ENCODE measurements at places on chromosomes 4 and X.

DNA sequence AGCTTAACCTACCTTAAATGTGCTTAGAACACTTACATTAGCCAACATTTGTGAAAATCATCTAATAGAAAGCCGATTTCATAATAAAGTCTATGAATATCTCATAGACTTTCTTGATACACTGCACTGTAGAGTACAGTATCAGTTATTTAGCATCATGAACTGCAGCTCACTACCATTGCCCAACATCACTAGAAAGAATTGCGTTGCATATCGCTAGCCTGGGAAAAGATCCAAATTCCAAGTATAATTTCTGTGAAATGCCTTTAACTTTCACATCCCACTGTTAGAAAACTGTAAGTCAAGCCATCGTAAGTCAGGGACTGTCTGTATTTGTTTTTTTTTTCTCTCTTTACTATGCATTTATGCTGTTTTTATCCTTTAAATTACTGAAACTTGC, 918.6 kb upstream of the PABPC4L start:
- peak; percentile 63 for DNase-seq

DNA sequence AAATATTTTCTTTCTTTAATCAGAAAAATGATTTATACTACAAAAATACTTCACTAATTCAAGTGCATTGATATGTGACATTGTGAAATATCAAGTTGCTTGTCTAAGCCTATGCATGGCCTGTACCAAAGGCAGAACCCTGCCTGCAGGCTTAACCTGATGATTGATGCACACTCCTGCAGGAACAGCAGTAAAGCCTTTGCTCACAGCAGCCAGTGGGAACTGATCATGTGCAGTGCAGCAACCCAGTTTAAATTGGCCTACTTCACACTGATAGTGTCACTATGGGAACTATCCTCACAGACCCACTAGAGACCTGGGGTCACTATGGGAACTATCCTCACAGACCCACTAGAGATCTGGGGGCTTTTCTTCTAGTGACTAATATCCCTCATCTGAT, 603.8 kb downstream of the RAPGEF2 start:
- no peak for DNase-seq

GRCh38 chr4:110787707-110788106, 164.8 kb upstream of the PITX2 start:
- DNase-seq: no peak

GRCh38 chrX:22396408-22396807, 123.7 kb downstream of the CBLL2 start:
- no peak for DNase-seq

DNA sequence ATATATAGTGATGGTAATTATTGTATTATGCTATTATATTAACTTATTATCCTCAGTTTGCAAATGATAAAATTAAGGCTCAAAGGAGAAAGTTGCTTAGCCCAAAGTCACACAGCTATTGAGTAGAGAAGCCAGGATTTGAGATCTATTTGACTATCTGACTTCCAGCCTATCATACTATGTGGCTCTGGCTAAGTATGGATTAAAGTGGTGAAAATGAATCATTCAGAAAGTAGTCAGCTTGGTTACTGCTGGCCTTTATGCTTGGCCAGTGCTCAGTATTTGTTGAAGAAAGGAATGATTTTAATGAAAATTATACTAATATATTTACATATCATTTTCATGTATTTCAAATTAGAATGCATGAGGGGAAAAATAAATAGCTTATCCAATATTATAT, 219.8 kb downstream of the SHROOM3 start:
- no peak for DNase-seq

DNA sequence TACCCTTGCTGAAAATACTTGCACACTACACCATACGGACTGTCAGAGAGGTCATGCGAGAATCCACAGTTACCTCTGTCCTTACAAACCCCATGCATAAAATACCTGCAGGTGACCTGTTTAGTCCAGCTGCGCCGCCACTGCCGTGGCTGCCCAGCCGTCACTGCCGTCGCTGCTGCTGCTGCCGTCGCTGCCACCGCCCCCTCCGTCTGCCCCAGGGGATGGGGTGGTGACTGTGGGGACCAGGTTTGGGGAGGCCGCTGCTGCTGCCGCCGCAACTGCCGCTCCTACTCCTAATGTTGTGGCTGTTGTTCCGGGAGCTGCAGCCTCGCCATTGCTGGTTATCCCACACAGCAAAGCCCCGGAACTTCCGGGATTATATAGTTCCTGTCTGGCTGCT, 141.8 kb upstream of the ZCCHC13 start:
- DNase-seq: no peak

GRCh38 chr4:93688978-93689377, 139.6 kb upstream of the ATOH1 start:
- no peak for DNase-seq

DNA sequence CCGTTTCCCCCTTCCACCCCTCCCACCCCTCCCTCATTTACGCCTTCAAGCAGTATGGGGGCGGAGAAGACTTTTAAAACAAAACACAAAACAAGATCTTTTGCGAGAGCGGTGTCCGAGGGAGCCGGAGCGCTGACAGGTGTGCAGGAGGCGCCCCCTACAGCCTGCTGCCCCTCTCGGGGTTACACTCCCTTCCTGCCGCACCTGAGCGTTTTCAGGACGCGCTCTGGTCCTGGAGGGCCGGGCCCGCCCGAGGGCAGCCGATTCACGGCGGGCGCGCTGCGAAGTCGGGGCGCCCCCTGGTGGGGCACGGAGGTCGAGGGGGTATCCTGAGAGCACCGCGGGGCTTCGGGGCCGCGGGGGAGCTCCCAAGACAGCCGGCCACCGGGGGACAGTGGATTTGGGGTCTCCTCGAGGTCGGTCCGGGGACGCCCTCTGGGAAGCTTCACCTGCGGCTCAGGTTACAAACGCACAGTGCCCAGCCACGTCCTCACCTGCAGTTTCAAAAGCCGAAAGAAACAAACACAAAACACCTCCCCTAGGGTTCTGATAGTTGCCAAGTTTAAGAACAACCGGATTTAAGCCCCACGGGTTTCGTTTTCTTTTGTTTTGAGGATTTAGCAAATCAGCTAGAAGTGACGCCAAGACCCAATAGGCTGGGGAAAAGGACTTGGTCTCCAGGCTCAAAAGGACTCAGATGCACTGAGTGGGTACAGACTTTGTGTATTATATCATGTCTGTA, 8.0 kb upstream of the NEUROG2 start:
- DNase-seq: no peak

DNA sequence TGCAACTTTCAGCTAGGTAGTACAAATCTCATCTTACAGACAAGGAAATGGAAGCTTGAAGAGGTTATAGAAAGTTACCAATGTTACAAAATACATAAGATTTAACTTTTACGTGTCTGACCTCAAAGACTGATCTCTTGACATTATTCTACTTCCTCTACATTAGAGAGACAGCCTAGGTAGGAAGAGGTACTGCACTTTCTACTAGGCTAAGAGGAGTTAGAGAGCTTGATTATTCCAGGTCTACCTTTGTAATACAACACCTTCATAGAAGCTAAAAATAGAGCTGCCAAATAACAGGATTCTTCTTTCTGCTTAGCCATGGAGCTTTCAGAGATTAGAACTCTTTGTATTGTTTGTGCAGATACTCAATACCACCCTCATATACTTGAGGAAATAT, 147.6 kb upstream of the NPY2R start:
- no peak for DNase-seq

DNA sequence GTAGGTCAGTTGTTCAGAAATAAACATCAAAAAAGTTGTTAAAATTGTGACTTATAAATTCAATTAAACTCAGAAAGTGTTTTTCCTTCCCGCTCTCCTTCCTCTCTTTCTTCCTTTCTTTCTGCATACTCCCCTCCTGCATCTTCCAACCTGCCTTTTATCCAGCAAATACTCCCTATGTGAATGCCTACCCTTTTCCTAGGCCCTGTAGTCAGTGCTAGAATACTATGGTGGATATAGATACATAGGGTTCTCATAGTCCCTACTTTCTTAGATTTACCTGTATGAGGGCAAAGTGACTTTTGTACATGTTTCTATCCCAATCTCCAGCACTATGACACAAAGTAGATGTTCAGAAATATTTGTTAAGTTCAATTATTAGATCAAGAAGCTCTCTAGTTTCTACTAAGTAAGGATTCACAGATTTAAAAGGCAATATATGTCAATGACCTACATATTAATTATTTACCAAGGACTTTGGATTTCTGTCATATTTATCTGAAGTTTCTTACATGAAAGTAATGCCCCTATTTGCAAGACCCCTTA, 732 bp downstream of the SULT1E1 start:
- DNase-seq: no peak

GRCh38 chr4:94827481-94828110, 69.8 kb downstream of the BMPR1B start:
- peak; percentile 55 for DNase-seq

DNA sequence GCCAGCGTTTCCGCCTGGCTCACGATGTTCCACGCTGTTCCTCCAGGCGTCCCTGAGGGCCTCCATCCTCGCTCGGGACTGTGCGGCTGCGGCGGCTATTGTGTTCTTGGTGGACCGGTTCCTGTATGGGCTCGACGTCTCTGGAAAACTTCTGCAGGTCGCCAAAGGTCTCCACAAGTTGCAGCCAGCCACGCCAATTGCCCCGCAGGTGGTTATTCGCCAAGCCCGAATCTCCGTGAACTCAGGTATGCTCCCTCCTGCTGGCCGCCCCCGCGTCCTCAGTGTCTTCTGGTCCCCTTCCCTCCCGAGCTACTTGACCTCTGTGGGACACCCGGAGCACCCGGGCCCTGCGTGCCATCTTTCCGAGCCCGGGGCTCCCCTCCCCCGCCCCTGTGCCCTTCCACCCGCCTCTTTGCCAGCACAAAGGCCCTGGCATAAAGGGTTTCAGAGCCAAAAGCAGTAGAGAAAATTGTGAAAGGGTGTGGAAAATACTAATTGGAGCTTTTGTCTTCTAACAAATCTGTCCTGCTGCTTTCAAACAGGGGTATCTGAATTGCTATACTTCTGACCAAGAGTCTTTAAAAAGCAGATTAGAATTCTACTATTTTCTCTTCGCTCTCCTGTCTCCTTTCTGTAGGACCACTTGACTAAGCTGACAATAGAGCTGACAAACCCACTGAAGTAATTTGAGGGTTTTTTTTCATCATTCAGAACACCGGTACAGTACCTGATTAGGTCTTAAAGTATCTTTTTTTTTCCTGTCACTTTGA, 104.0 kb downstream of the NEUROG2 start:
- DNase-seq: no peak

- DNase-seq: no peak
These were observed 33.3 kb upstream of the FGFR3 start for GRCh38 chr4:1759818-1760223.

DNA sequence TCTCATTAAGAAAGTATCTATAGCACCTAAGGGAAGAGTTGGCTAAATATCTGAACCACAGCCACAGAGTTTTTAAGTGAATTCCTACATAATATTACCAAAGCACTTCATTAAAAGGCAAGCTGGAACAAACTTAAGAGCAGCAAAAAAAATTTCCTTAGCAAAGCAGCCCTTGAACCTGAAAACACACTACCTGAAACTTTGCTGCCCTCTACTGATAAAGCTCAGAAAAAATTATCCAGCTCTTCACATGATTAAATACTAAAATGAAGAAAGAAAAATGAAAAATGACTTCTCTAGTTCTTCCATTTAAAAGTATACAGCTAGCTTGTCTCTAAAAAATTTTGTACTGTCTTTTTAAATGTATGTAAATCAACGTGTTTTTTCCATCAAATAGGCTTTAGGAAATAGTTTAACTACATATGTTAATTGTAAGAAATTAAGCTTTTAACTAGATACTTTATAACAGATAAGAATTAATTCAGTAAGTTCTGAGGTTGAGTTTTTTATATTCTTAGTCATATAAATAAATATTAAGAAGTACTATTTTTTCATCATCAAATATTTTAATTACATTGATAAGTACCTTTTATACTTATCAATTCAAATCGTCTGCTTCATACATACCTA, 156.1 kb downstream of the STPG2 start:
- DNase-seq: peak; percentile 8

- DNase-seq: peak; percentile 39
These were observed 16.8 kb downstream of the FGFR3 start for GRCh38 chr4:1809754-1810502.

- DNase-seq: no peak
These were observed 52.1 kb downstream of the ING2 start for GRCh38 chr4:183556947-183557346.

GRCh38 chr4:142497606-142498005, 348.5 kb downstream of the INPP4B start:
- no peak for DNase-seq

DNA sequence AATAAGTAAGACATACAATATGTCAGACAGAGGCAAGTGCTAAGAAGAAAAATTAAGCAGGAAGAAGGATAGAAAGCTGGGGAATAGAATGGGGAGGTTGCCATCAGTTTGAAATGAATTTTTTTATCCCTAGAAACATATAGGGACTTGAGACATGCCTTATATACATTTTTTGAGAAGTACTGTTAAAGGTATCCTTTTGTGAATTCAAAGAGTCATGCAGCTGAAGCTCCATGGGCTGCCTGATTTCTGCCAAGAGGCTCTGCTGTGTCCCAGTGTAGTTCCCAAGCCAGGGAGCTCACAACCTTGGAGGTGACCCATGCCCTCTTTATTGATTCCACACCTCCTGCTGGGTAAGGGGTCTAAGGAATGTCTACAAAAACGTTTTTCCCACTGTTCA, 564.6 kb upstream of the DIPK2B start:
- no peak for DNase-seq

DNA sequence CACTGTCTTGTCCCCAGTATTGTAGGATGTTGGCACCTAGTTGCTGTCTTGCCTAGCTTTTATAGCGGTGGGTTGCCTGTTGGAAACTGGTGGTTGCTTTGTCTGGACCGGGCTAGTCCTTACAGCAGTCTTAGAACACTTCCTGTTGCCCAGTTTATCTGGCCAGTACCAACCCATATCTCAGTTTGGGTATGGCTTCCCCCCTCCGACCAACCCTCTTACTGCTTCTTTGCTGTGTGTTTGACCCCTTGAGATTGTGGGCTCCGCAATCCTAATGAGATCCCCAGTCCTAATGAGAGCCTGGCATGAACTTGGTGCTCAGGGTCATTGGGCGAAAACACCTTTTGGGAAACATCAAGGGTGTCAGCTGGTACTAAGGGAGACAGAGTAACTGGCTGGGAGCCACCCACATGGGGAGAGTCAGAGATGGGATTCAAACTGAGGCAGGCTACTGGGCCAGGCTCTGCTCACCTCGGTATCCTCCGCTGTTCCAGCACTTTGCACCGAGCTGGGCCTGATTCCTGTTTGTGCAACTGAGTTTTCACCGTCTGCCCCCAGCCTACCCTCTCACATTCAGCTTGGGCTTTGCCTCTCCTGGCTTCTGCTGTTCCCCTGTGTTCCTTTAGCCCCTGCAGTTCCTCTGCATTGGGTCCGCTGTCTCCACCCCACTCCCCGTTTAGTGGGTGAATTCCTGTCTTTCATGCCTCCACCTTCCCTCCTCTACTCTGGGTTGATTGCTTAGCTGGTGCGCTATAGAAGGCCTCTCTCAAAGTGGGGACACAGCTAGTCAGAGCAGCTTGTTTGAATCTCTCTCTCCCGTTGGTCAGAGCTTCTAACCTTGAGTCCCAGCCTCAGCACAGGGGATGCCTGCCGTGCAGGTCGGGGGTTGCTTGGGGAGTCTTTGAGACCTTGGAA, 1.6 kb downstream of the TBC1D14 start:
- no peak for DNase-seq
